ENCODE measurements at places on chromosomes 1 and 21.
A peak's percentile ranks its signal among the peaks of the same experiment; 100 is the strongest.

GRCh38 chr21:28641731-28642130 is 350.9 kb downstream of the LTN1 start:
- no peak for DNase-seq

DNA sequence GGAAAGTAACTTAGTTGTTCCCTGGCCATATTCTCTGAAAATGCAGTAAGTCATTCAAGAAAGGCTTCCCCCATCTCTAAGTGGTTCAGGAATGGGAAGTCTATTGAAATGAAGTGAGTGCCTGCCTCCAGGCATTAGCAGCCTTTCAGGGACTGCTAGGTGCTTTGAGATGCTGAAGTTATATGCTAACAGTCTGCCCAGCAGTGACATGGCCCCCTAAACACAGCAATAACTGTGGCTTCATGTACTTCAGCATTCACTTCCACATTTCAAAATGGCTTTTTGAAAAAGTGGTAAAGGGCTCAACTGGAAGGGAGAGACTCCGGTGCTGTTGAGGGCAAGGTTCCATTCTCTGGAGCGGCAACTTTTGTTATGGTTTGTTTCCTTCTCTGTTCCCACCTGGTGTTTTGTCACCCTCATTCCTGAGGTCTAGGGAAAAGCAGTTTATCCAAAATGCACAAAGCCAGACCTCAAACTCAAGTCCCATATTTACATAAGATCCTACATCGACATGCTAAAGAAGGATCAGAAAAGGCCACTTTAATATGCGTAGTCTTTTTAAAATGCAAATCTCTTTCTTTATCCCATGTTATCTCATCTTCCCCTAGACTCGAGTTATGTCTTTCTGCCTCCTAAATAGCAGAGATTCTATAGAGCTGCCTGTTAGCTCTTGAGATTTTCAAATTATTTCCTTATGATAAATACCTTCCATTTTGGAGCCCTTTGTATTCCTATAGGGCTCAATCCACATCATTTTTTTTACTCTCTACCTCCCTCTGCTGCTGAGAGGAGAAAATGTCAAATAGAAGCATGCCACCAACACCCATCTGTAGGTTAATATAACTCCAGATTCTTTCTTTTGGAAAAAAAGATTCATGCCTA is 34.2 kb upstream of the LRRC8C start:
- DNase-seq, result peak; percentile 50

DNA sequence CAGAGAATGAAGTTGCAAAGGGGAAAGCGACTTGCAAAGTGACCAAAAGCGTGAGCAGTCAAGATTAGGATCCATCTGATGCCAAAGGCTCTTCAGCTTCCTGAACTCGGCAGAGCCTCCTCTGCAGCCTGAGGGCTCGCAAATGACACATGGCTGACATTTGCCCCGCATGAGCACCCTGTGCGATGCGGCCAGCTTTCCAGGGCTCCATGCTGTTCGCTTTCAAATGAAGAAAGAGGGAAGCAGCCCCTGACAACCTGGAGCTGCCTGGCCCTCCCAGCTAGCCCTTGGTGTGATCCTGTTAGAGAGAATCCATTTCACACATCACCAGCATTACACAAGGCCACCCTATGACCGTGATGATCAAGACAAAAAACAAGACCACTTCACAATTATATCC is 20.2 kb upstream of the FAM131C start:
- no peak for DNase-seq

GRCh38 chr1:185156288-185156853 is 382 bp downstream of the TRMT1L start:
- no peak for DNase-seq

Data from kidney glomerular epithelial cell (primary cell).